GM23338 (cell line): ENCODE measurements at places on chromosomes 4 and X. TPM values are rescaled to one million over a fixed set of nuclear protein-coding genes. Genes with fewer than 3 reads are reported as not detected.
A peak's percentile ranks its signal among the peaks of the same experiment; 100 is the strongest.

- no peaks in the 10 kb centered on the region for H3K4me1 ChIP-seq
- H3K27me3 ChIP-seq, result no peaks in the 10 kb centered on the region
- no peak overlapping the region for H3K4me3 ChIP-seq
- DNase-seq, result no peak
- no peak overlapping the region for H3K27ac ChIP-seq
- no peaks in the 10 kb centered on the region for H3K36me3 ChIP-seq
Measured at GRCh38 chr4:48258845-48259397, 10.7 kb downstream of the TEC start.

Gene ADH7
- not detected in 2 replicates for total RNA-seq

Gene CSAG3
- not detected in 2 replicates for total RNA-seq

DNA sequence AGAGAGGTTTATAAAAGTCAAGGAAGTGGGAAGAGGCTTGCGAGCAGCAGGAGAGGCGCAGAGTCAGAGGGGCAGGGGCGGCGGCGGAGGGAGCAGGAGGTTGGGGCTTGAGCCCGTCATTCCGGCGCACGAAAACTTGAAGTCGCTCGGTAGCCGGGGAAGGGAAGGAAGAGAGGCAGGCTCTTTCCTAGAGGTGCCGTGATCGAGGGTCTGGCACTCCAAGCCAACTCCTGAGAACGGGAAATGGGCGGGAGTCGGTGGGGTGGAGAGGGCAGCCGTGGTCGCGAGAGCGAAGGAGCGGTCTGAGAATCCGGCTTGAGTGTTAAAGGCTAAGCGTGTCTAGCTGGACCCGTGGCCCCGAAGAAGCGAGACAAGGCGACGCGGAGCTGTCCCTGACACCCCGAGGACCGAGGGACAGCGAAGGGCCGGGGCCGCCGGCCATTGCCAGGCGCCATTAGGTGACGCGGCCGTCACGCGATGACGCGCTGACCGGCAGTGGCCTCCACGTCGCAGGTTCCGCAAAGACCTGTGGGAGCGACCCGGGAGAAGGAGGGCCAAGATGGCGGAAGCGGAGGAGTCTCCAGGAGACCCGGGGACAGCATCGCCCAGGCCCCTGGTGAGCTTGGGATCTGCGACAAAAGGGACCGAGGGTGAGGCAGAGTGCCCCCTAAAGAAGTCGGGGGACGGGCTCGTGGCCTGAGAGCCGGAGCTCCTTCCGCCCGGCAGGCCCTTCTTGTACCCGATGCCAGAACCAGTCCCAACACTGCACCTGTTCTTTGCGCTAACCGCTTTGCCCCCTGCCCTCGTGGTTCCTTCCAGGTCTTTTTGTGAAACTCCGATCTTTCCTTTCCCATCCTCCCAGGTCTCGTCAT is at the start of gene YIPF6:
YIPF6 (plus strand) TSS at position 544 of the 872 bp plus-strand sequence; CDS start at position 560, 16 bp downstream.
- H3K4me1 ChIP-seq, result no peaks in the 10 kb centered on the region; the same call in 1 of the 2 replicates
- H3K27me3 ChIP-seq, result no peaks in the 10 kb centered on the region
- peak within 1 kb of the TSS; percentile 98 for H3K27ac ChIP-seq
- H3K4me3 ChIP-seq, result peak within 1 kb of the TSS; percentile 85

Gene FHDC1
- total RNA-seq, result 21.6 and 22.8 TPM in 2 replicates

Gene ZCCHC4
- total RNA-seq, result 17.9 and 22.4 TPM in 2 replicates

- H3K4me3 ChIP-seq, result no peak overlapping the region
- no peak for DNase-seq
- H3K27ac ChIP-seq, result no peak overlapping the region
- no peaks in the 10 kb centered on the region for H3K27me3 ChIP-seq
Measured at GRCh38 chr4:147928400-147928799, 196.5 kb downstream of the ARHGAP10 start.

- H3K36me3 ChIP-seq, result no peaks in the 10 kb centered on the region
- no peak overlapping the region for H3K4me3 ChIP-seq
- no peaks in the 10 kb centered on the region for H3K27me3 ChIP-seq
- no peak for DNase-seq
- H3K27ac ChIP-seq, result no peak overlapping the region
- peaks cover 10% of the 10 kb centered on the region for H3K4me1 ChIP-seq
Measured at GRCh38 chr4:54495091-54495490, 162.7 kb upstream of the KIT start.

Gene AMTN
- not detected in 2 replicates for total RNA-seq
